ENCODE measurements at places on chromosomes 1 and 21.

GRCh38 chr21:42311816-42312625, 3.2 kb downstream of the TFF3 start:
- DNase-seq = no peak

DNA sequence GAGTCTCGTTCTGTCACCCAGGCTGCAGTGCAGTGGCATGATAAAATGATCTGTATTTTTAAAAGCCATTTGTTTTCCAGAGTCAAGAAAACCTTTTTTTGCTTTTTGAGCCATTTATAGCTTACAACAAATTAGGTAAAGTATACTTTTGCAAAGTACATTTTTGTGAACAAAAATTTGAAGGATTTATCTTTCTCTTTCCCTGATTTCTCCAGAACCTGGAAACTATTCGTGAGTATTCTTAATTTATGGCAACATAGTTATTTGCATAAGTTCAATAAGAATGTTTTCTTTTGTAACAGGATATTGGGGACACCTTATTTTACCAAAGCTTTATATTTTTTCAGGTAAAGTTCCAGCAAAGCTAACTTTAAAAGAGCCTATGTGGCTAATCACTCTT, 37.4 kb upstream of the SLC35F3 start:
- DNase-seq = no peak

DNA sequence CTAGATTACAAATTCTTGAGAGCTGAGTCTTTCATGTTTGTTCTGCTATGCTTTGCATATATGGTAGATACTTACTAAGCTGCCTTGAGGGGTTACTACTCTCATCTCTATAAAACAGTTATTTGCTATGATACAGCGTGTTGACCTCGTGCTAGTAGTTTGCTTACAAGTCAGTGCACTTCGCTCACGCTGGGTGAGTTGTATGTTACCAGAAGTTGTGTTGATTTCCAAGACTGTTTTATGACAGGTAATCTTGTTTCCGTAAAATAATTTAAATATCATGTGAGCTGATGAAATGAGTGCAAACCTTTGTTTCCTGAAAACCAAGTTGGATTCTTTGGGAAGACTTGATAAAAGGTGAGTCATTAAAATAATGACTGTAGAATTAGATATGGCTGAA, 7.3 kb downstream of the MRPS6 start:
- DNase-seq = no peak

- DNase-seq = no peak
Measured at GRCh38 chr1:223200903-223201302, 57.9 kb upstream of the TLR5 start.

GRCh38 chr1:94876362-94876761, 50.5 kb downstream of the CNN3 start:
- no peak for DNase-seq

GRCh38 chr1:3215198-3216014, 146.4 kb downstream of the PRDM16 start:
- DNase-seq = no peak

DNA sequence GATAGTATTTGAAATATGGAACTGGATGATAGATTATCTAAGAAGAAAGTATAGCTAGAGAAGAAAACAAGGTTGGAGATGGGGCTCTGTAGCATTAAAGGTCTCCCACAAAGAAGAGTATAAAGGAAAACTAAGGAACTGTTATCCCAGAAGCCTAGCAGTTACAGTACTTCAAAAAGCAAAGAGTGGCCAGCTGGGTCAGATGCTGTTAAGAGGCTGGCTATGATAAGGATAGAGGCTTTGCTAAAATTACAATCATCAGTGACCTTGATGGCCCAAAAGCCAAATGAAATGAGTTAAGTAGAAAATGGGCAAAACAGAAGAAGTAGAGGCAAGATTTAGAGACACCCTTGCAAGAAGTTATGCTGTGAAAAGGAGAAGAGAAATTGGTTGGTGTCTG, 25.1 kb upstream of the ANGPTL1 start:
- DNase-seq = no peak

DNA sequence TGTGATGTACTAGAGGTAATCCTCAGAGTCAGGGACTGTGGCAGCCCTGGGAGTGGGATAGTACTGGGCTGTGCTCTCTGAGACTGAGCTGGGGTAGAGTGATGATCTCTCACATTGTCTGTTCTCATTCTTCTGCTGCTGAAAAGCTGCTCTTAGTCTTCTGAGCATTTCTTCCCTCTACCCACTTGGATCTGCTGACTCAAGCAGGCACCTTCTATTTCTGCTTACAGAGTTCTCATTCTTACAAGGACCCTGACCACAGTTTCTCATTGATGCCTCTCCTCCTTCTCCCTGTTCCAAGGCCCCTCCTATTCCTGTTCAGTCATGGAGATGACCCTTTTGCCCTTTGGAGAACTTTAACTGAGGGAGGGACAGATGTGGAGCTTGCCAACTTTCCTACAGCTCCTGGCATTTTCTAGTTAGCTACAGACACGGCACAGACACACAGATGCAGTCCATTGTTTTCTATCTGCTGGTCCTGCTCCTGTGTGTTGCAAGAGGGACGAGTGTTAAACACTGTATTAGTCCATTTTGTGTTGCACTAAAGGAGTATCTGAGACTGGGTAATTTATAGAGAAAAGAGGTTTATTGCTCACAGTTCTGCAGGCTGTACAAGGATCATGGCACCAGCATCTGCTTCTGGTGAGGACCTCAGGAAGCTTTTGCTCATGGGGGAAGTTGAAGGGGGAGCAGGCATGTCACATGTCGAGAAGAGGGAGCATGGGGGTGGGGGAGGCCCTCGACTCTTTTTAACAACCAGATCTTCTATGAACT, 12.3 kb downstream of the MAPKAPK2 start:
- no peak for DNase-seq

DNA sequence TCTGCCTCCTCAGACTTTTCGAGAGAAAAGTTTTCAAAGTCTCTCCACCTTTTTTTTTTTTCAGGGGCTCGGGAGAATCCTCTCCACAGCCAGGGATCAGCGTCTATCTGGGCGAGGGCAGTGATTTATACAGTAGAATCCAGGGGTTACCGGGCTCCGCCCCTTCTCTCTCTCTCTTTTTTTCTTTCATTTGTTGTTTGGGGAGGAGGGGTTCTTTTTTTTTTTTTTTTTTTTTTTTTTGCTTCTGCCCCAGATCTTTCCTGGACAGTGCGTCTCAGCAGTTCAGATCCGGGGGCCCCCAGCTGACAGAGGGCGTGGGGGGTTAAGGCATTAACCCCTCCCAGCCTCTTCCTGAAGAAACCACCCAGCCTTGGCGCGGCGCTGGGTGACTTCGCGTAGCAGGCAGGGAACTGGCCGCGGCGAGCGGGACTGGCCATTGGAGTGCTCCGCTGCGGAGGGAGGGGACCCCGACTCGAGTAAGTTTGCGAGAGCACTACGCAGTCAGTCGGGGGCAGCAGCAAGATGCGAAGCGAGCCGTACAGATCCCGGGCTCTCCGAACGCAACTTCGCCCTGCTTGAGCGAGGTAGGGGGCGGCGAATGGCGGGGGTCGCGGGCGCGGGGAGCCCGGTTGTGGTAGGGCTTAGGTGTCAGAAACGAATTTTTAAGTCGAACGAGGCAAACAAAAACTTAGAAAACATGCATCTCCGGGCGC, at the start of gene S1PR1:
TSS of gene S1PR1 (plus strand) at position 504 of the 713 bp plus-strand sequence. CDS start 1,966 bp downstream, outside the sequence.
- DNase-seq = peak; percentile 53
